ENCODE measurements at places on chromosomes 11 and 22. TPM values are rescaled to one million over a fixed set of nuclear protein-coding genes. Genes with fewer than 3 reads are reported as not detected.

Gene PDE3B
- total RNA-seq, result 17.8 TPM

Gene TRIM48
- total RNA-seq, result not detected

Gene ANAPC15
- 43.3 TPM for total RNA-seq

Gene DUSP8
- total RNA-seq, result 21.7 TPM

Gene OR52I2
- total RNA-seq, result not detected

Gene HTR3A
- total RNA-seq, result 0.18 TPM

DNA sequence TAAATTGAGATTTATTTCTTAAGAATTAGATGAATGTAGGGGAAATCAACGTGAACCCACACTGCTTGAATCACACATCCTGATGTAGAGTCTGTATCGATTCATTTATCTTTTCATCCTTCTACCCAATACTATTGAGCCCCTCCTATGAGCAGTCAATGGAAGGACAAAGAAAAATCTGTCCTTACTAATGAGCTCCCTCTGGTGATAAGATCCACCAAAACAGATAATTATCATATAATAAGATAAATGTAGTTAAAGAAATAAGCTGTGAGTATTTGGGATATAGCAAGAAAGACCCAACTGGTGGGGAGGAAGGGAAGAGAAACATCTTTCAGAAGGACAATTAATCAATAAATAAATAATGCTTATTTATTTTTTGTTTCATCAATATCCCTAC lies 385.1 kb upstream of the CCDC90B start:
- no peak for DNase-seq

- no peak for DNase-seq
These were observed 19.9 kb downstream of the TRIM44 start for GRCh38 chr11:35682230-35683173.

DNA sequence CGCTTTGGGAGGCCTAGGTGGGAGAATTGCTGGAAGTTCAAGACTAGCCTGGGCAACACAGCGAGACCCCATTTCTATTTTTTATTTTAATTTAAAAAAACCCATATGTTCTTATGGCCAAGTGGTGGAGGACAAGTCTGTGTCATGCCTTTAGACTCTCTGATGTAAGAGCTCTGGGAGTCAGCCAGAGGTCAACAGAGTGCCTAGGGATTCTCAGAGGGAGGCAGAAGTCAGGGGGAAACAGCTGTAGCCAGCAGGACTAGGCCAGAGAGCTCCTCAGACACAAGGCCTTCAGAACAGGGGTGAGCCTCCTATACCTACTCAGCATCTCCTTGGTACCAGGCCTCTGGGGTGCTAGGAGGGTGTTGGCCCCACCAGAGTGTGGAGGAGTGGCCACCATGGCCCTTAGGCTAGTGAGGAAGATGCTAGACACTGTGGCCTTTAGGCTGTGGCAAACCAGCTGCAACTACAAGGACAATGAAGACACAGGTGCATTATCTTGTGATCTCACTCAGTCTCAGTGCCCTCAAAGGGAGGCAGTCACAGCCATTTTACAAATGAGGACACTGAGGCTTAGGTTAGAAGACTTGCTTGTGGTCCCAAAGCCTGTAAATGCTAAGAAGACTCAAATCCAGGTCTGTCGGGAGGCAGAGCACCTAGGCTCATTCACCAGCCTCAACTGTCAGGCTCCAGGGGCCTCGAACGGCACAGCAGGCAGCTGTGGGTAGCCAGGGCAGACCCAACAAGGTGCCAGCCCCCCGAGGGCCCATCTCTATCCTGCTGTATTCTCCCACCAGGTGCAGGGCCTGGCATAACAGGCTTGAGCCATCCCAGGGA lies 5.0 kb downstream of the ZP1 start:
- peak; percentile 65 for DNase-seq

GRCh38 chr22:46537225-46537945 lies at the start of gene CELSR1:
Gene CELSR1, minus strand, starts transcription at chr22:46537620. Its CDS starts 450 bp downstream, at chr22:46537170.
- no peak for DNase-seq

- DNase-seq, result no peak
These were observed 123.9 kb downstream of the VPREB1 start for GRCh38 chr22:22368516-22368915.

GRCh38 chr11:1988174-1988573 lies 9.5 kb downstream of the H19 start:
- DNase-seq, result no peak

GRCh38 chr22:30044881-30045493 lies 35.3 kb upstream of the HORMAD2 start:
- no peak for DNase-seq

DNA sequence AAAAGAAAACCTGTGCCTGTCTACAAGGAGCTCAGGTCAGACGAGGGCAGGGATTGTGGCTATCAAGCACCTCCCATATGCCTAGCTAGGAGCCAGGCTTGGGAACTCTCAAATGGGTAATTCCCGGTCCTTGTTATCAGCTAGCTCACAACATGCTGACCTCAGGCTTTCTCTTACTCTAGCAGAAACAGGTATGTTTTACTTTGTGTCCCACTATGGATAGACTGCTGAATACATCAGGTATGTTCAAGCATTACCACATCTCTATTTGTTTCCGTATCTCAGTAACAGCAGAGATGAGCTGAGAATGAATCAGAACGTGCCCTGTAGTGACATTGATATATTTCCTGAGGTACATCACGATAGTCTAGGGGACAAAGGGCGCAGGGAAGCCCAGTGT lies 29.4 kb downstream of the SHISA8 start:
- DNase-seq, result no peak

DNA sequence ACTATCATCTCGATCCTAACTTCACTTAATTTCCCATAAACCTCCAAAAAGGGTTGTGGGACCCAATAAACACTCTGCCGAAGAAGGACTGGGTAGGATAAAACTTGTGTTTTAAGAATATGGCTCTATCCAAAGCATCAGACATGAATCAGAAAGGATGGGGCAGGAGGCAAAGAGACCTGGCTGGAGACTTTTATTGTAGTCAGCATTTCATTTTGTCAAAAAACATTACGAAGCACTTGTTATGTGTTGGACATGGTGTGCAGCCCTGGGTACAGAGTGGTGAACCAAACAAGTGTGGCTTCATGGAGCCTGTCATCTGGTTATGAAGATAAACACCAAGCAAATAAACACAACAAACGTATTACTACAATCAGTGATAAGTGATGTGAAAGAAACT lies 17.3 kb downstream of the IL10RA start:
- DNase-seq, result no peak

- no peak for DNase-seq
These were observed 2.3 kb upstream of the RAD9A start for GRCh38 chr11:67389477-67389876.

DNA sequence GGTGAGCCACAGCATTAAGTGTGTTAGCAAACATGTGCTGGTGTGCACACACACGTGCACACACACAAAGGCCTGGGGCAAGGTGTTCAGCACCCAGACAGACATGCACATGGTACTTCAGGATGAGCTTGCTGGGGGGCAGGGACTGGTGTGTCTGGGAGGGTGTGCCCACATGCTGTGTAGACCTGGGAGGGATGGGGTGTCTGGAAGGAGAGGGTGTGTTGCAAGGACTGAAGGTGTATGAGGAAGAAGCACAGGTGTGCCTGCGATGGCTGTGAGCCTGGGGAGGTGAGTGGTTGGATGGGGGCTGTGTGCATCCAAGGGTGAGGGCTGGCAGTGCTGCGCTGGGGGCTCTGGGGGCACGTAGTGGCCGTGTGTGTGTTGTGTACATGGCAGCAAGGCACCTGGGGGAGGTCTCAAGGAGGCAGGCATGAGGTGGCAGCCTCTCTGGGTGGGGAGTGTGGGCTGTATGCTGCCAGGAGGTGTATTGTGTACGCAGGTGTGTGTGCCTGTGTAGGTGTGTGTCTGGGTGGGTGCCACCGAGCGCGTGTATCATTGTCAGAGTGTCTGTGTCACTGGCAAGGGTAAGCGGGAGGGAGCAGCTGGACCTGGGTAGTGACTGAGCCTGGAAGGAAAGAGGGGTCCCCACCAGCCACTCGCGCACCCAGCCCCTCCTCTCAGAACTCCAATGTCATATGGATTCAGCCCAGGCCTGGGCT lies 2.2 kb downstream of the NRXN2 start:
- no peak for DNase-seq

DNA sequence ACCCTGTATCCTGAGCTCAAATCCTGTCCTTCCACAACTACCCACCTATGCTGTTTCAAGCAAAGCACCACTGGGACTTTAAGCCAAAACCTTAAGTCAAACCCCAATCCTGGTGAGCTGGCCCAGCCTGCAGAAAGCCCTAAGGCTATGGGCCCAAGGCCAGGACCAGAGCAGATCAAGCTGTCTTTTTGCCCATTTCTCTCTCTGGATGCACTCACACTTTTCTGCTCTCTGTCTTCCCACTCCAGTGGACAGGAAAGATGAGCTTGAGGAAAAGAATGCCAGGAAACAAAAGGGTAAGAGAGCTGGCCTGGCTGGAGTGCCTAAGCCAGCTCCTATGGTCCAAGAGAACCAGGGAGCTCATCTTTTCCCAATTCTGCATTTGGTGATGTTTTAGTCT lies 284.3 kb upstream of the ISX start:
- no peak for DNase-seq

- DNase-seq, result no peak
These were observed 307.5 kb upstream of the ZC3H12C start for GRCh38 chr11:109785714-109786113.

Measured in left cardiac atrium (tissue), 4 donors.